B cell (primary cell): ENCODE measurements at places on chromosomes 16 and 17.

DNA sequence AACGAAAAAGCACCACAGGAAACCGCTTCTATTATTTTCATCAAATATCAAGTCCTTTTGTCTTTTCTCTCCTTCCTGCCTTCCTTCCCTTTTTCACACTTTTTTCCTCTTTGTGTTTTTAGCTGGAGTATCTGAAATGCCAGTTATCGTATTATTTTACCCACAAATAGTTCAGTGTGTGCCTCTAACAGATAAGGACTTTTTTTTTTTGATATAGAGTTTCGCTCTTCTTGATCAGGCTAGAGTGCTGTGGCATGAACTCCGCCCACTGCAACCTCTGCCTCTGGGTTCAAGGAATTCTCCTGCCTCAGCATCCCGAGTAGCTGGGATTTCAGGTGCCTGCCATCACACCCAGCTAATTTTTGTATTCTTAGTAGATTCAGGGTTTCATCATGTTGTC, 10.7 kb downstream of the DNAAF1 start:
- DNase-seq: no peak

- no peak for DNase-seq
These were observed 4.0 kb downstream of the NOG start for GRCh38 chr17:56597495-56597990.

- DNase-seq: no peak
These were observed 244.9 kb downstream of the PRKCA start for GRCh38 chr17:66547151-66547865.

DNA sequence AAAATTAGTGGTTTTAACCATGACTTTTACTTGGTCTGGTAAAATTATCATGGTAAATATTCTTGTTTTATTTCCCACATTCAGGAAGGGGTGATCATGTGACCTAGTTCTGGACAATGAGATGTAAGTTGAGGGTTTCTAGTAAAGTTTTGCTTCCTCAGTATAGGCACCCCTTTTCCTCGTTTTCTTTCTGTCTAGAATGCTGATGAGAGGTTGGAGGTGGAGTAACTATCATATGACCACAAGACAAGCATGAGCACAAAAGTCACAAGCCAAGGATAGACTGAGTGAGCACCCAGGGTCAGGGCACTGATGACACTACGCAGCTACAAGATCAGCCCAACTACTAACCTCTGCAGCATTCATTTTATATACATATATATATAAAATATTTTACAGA, 53.9 kb downstream of the MYO1D start:
- DNase-seq: no peak

GRCh38 chr17:75295201-75296158, 6.2 kb upstream of the SLC25A19 start:
- DNase-seq: peak; percentile 92

- DNase-seq: no peak
These were observed 101.3 kb upstream of the CHMP6 start for GRCh38 chr17:80890196-80890920.

- no peak for DNase-seq
These were observed 224.7 kb downstream of the SNX29 start for GRCh38 chr16:12201216-12201615.

GRCh38 chr16:30447512-30448226, 2.0 kb upstream of the SEPHS2 start:
- no peak for DNase-seq

DNA sequence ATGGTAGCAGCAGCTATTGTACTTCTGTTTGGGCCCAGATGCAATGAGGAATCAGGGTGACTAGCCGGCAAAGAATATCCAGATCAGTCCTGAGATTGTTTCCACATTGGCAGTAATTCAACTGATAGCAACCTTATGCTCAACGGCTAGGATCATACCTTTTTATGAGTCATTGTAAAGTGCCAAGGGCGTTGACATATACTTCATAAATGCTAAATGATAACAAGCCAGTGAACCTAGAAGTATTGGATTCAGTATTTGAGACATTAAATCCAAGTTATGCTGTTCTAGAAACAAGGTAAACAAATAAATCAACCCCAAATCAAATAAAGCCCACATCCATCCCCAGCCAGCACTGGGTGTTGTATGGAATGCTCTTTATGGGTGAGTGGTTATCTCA, 207.1 kb upstream of the ZFHX3 start:
- DNase-seq: no peak
